ENCODE measurements at places on chromosomes 11 and 22.

GRCh38 chr22:31958625-31959239 lies 14.4 kb downstream of the YWHAH start:
- no peak for DNase-seq

- no peak for DNase-seq
Observed at GRCh38 chr22:39489094-39490068, 12.7 kb upstream of the MIEF1 start.

GRCh38 chr11:57428643-57429042 lies 1.7 kb upstream of the SLC43A3 start:
- DNase-seq: no peak

DNA sequence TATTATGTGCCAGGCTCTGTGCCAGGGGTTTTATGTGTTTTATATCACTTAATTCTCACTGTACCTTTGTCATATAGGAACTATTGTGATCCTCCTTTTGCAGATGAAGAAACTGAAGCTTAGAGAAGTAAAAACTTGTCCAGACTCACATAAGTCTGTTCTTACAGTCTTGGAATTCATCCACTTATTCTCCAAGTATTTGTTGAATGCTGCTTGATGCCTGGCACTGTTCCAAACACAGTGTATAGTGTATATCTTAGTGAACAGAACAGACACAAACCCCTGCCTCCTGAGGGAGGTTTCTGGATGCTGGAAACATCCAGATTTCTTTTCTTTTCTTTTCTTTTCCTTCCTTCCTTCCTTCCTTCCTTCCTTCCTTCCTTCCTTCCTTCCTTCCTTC lies 29.0 kb upstream of the FGF3 start:
- DNase-seq: no peak
